ENCODE measurements at places on chromosomes 7 and 10. TPM values are rescaled to one million over a fixed set of nuclear protein-coding genes. Genes with fewer than 3 reads are reported as not detected.

ARHGEF35 gene
- polyA plus RNA-seq, result 1.8 TPM

DNA sequence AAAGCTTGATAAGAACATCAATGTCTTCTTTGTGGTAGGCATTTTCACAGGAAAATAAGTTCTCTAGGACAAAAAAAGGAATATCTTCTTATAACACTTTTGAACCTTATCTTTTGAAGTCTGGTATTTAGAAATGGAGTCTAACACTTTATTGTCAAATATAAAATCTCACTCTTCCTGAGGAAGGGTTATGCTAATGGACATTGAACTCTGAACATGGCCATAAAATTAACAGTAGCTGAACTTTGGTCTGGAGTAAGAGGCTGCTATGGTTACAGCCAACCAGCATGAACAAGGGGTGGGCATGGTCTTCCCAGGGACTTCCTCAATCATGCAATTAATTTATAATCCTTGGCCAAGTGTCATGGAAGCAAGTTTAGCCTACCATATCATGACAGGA is at the start of gene CLRN3:
Gene CLRN3 (minus strand): TSS at position 199 of the 400 bp plus-strand sequence. CDS start 157 bp downstream, at position 42.
- DNase-seq, result no peak

FZD8 gene
- 1.0 TPM for polyA plus RNA-seq

- no peak for DNase-seq
Measured at GRCh38 chr7:138091032-138091431, 14.8 kb downstream of the AKR1D1 start.

CLDN4 gene
- 0.37 TPM for polyA plus RNA-seq

- DNase-seq, result no peak
Measured at GRCh38 chr7:152568972-152569371, 107.0 kb downstream of the XRCC2 start.

EPHB6 gene
- 17.2 TPM for polyA plus RNA-seq

ZNF425 gene
- 0.71 TPM for polyA plus RNA-seq

DNA sequence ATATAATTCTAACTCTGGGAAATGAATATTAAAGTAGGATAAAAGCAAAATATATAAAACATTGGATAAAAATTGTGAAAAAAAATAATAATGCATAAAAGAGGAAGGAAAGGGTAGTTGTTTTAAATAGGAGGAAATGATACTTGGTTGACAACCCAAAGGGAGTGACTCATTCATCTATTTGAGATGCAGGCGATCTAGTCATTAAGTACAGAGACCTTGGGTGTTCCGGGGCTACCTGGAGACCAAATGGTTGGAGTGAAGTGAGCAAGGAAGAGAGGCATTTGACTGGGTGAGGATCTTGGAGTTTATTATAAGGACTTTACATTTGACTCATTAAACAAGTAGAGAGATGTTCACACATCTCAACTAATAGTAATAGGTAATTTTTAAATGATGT is 111.0 kb downstream of the LRRTM3 start:
- DNase-seq, result no peak

- DNase-seq, result no peak
Measured at GRCh38 chr7:87318741-87319140, 26.7 kb upstream of the CROT start.

IFIT1B gene
- not detected for polyA plus RNA-seq

DNA sequence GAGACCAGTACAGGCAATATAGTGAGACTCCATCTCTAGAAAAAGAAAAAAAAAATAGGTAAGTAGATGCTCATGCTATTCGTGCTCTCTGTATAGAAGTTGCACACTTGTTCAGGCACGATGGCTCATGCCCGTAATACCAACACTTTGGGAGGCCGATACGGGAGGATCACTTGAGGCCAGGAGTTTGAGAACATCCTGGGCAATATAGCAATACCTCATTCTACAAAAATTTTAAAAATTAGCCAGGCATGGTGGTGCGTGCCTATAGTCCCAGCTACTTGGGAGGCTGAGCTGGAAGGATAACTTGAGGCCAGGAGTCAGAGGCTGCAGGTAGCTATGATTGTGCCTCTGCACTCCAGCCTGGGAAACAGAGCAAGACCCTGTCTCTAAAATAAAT is 17.2 kb upstream of the NPTX2 start:
- DNase-seq, result no peak

GRCh38 chr7:112511451-112512202 is 30.8 kb downstream of the LSMEM1 start:
- DNase-seq, result no peak

- DNase-seq, result no peak
Measured at GRCh38 chr7:71354716-71355115, 222.8 kb downstream of the GALNT17 start.

PIK3AP1 gene
- 5.8 TPM for polyA plus RNA-seq

DNA sequence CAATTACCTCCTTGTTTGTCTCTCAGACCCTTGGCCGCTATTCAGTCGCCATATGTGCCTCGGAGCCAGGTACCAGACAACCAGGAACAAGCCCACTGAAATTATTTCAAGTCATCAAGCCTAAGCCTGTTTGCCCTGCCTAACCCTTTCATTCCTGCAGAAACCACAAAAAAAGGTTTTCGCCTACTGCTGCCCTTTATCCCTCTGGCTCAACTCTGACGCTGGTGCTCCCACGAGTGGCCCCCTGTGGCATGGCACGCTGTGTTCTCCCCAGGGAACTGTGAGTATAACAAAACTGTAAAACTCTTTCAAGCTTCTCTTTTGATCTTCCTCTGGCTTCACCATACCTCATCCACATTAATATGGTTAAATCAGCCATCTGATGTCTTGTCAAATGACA is 215.7 kb upstream of the CDC14C start:
- no peak for DNase-seq

RAB19 gene
- polyA plus RNA-seq, result not detected

DNA sequence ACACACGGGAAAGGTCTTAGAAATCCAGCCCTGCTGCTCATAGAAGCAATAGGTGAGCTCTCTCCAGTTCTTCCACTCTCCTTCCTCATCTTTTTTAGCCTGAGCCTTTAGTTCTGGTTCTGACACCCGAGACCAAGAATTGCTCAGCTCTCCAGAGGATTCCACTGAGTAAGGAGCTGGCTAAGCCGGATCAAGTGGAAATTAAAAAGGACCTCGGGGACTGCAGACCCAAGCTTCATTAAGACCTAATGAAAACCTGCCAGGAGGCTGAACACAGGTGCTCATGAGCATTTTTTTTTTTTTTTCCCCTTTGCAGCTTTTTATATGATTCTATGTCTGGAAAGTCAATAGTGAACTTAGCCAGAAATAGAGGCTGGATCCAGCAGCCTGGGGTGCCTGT is 1176.0 kb upstream of the AUTS2 start:
- DNase-seq, result no peak

All from adrenal gland (tissue), 19 donors.